Renal cortex interstitium (tissue), 15 donors: ENCODE measurements at places on chromosomes 12 and 14. TPM values are rescaled to one million over a fixed set of nuclear protein-coding genes. Genes with fewer than 3 reads are reported as not detected.

DNA sequence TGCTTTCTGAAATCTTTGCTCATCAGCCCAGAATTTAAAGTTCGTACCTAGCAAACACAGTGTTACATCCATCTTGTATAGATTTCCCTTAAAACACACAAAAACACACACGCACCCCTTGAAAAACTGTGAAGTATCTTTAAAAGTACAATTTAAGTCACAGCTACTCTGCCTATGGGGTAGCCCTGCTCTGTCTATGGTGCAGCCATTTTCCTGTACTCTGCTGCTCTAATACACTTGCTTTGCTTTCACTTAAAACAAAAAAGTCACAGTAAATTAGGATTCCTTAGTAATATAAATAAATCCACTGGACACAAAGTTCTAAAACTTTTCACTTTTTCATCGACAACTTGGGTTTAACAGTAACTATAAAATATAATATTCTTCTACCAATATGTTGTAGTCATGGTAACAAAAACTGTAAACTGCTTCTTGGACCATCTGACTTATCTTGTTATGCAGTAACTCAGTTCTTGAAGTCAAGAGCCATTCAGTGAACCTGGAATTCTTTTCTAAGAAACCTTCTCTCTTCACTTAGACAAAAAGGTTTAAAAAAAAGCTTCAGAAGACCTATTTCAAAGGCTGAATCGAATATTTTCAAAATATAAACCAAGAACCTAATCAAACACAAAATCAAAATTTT lies 63.5 kb downstream of the MED13L start:
- DNase-seq = no peak

DNA sequence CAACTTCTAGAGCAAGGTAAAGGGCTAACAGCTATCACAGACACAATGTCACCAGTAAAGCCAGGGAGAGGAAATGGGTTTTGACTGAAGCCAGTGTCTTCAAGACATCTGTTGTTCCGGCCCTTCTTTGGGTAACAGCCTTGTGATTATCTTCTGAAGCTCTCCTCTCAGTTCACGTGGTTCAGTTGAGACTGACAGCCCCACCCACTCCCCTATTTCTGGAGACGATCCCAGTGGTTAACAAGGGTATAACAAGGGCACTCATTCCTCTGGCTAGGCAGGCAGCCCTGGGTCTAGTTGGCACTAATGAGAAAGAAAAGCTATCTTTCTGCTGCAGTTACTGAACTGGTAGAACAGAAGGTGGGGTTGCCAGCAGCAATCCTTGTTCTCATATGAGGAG lies 6.9 kb downstream of the GNPTAB start:
- no peak for DNase-seq

DNA sequence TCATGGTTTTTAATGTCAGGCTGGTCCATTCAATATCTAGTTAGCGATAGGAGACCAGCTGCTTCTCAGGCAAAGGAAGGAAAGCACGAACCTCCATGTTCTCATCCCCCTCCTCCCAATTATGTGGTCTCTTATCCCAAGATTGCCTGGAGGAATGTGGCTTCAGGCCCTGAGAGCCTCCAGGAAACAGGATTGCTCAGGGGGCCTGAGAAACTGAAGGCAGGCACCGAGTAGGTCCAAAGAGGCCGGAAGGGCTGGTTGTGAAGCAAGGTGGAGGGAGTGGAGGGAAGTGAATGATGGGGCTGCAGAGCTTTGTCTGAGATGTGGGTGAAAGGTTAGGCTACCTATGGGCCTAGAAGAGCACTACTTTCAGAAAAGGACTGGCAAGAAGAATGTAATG lies 188.2 kb upstream of the DDHD1 start:
- no peak for DNase-seq

DNA sequence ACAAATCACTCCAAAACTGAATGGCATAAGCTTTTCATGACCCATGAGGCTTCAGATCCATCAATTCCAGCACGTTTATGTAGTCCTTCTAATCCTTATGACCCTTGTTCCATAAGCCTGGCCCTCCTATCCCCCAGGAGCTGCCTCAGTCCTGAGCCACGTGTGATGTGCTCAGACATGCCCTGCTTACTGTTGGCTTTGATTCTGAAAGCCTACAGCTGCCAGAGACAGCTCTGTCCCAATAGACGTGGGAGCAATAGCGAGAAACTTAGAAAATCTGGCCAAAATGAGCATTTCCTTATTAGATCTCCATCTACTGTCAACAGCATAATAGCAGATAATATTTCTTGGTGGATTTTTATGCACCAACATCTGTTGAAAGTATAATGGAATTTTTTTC lies 33.2 kb downstream of the DUSP6 start:
- DNase-seq = no peak

Gene RNASE3
- 0.50 TPM for polyA plus RNA-seq

GRCh38 chr12:127174881-127175280 lies 1092.1 kb upstream of the TMEM132C start:
- no peak for DNase-seq

DNA sequence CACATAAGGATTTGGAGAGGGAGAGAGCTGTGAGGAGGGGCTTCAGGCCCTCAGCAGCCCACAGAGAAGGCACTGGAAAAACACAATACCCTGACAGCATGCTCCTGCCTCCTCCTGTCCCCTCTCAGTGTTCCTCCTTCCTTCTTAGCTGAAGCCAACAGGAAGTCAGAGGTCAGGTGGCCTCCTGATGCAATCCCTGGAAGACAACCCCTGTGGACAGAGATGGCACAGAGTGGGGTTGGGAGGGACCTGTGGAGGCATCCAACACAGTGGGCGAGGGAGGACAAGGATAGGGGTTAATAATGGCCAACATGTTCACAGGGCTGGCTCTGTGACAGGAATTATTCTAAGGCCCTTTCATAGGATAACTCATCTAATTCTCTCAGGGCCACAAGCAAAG lies 15.4 kb upstream of the IFI27L2 start:
- no peak for DNase-seq

- DNase-seq = no peak
Observed at GRCh38 chr12:128810182-128811127, 13.3 kb downstream of the SLC15A4 start.

GRCh38 chr14:21019366-21019765 lies 5.5 kb downstream of the NDRG2 start:
- no peak for DNase-seq

DNA sequence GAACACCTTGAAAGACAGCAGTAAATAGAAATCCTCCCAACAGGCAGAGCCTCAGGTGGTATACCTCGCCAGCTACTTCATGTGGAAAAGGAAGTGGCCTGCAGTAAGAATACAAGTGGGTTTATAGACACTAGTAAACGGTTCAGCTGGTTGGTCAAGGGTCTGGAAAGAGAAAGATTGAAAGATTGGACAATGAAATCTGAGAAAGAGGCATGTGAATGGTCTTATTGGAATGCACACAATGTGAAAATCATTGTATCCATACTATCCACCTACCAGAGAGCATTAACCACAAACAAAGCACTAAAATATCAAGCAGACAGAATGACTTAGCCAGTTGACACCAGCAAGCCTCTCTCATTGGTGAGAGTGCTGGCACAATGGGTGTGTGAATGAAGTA lies 98.2 kb downstream of the SSPN start:
- no peak for DNase-seq

Gene INTS13
- 31.9 TPM for polyA plus RNA-seq

DNA sequence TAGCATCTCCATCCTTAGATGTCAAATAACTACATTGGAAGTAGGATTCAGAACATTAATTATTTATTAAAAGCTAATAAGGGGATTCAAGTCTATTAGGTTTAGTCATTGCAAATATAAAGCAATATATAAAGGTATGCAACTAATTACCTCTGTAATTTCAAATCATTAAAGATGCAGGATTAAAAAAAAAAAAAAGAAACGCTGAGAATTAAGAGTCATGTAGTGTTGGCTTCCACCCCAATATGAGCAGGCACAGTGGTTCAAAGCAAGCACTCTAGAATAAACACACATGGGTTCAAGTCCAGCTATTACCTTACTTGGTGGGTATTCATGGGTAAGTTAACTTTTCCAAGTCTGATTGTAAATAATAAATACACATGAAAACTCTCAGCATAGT lies 10.9 kb downstream of the SPTB start:
- DNase-seq = no peak

DNA sequence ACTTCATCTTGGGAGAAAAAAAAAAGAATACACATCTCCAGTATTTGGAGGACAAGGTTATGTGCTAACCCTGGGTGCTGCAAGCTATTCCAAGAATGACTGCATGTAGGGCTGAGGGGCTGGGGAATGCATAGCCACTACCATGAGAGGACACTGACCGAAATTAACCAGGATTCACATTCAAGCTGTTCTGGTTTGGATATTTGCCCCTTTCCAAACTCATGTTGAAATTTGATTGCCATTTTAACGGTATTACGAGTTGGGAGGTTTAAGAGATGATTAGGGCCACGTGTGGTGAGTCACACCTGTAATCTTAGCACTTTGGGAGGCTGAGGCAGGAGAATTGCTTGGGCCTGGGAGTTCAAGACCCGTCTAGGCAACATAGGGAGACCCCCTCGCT lies 18.5 kb upstream of the MARK3 start:
- no peak for DNase-seq

- no peak for DNase-seq
Observed at GRCh38 chr12:29534935-29535334, 37.4 kb upstream of the OVCH1 start.

Gene SCNN1A
- 64.1 TPM for polyA plus RNA-seq

DNA sequence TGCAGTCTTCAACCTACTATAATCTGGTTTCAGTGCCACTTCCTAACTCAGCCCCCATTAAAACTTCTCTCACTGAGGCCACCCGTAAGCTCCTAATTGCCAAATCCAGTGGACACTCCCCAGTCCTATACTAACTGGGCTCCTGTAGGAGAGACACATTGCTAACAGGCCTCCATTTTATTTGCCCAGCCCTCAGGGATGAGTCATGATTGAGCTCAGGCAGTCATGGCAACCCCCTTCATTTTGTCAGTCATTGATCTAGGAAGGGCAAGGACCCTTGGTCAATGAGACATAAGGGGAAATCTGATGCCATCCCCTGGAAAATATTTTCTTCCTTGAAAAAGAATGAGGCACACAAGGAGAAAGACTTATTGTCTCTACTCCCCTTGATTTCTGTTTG lies 70.1 kb upstream of the HIF1A start:
- no peak for DNase-seq

- DNase-seq = no peak
Observed at GRCh38 chr12:46455648-46456352, 83.2 kb upstream of the SLC38A2 start.

GRCh38 chr12:15268927-15269552 lies 47.8 kb upstream of the RERG start:
- DNase-seq = peak; percentile 24

GRCh38 chr12:124039276-124039675 lies 66.3 kb downstream of the ZNF664 start:
- no peak for DNase-seq

DNA sequence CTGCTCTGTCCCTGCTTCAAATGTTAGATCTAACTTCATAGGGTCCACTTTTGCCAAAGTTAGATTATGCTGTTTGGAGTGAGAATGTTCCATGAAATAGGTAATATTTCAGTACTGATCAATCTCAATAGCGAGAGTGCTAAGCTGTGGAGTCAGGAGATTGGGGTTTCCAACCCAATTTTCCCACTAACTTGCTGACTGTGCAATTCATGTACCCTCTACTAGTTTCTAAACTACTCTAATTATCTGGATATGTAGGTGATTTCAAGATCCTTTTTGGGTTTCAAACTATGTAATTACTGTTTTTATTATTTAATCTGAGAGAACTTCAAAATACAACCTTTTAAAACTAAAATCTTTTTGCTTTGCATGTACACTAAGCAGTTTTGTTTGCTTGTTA lies 45.9 kb downstream of the GPR137C start:
- no peak for DNase-seq

DNA sequence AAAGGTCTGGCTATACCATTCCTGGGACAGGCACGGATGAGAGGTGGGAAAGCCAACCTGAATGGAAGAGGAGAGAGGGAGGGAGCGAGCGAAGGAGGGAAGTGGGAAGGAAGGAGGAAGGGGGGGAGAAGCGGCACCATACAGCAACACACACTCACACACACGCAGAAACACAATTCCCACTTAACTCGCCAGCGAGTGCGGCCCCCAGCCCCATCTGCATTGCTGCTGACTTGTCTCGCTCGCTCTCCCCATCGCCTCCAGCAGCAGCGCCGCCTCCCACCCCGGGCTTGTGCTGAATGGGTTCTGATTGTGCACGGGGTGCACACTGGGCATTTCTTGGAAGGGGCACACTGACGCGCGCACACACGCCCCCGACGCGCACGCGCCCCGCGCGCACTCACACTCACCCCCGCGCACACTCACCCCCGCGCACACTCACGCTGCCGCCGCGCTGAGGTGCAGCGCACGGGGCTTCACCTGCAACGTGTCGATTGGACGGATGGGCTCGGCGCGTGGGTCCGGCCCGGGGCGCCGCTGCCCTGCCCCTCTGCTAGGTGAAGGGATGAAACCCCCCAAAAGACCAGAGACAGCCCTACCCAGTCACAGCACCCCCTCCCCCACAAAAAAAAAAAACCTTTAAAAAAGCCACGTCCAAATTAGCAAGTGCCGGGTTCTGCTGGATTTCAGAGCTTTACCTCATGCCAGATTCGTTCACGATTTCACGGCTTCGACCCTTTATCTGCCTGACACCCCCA lies 685 bp downstream of the GRIN2B start:
- DNase-seq = no peak

DNA sequence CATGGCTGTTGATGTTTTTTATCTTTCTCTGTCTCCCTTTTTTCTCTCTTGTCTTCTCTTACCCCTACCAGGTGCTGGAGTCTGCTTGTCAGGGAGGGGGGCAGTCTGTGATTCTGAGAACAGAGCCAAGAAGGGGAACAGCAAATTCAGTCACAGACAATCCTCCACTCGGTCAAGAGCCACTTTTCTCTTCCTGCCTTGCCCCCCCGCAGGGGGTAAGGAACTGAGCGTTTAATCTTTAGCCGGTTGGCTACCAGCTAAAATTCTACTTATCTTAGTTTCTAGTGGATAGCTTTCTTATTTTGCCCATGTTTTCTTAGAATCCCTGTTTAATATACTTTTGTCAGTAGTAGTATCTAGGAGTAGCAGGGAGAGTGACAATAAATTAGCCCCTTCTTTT lies 1.9 kb downstream of the RIMKLB start:
- DNase-seq = no peak
